Thoracic aorta (tissue), 2 donors: ENCODE measurements at places on chromosomes 5 and 9.
A peak's percentile ranks its signal among the peaks of the same experiment; 100 is the strongest.

DNA sequence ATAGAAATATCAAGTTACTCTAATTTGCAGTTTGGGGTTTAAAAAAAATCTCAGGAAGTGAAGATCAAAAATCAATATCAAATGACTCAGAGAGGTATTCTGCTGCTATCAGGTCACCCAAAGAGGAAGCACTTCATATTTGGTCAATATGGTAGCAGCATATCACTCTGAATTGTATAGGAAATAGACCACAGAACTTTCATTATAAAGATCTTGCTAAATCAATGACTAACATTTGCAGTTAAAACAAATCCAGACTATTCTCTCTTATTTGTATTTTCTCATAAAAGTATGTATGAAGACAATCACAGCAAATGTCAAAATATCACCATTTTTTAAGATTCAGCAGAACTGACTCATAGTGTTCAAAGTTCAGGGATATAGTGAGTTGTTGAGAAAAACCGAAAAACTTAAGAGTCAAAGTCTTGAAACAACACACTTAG, 105.8 kb upstream of the PCSK1 start:
- DNase-seq = no peak

GRCh38 chr5:73103870-73104299, 16.5 kb upstream of the TMEM171 start:
- no peak for DNase-seq

DNA sequence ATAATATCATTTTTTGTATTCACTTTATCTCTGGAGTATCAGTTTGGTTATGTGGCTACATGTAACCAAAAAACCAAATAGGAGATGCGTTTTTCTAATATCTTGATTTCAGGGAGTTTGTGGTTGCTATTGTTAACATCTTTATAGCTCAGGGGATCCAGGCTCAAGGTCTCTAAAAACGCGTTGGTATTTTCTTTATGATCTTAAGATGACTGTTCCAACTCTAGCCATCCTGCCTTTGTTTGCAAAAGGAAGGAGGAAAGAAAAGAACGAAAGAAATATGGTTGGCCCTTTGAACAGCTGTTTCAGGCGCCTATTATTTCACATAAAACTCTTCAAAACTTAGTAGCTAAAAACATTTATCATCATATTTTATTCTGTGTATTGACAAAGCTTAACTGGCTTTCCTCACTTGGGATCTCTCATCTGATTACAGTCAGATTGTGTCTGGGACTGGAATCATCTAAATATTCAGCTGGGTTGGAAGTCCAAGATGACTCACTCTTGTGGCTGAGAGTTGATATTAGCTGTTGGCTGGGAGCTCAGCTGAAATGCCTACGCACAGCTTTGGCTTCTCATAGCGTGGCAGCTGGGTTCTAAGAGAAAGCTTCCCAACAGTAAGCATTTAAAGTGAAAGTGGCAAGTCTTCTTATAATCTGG, 60.1 kb downstream of the FAM174A start:
- DNase-seq = peak; percentile 3

GRCh38 chr5:60350794-60351193, 349.2 kb downstream of the DEPDC1B start:
- no peak for DNase-seq

DNA sequence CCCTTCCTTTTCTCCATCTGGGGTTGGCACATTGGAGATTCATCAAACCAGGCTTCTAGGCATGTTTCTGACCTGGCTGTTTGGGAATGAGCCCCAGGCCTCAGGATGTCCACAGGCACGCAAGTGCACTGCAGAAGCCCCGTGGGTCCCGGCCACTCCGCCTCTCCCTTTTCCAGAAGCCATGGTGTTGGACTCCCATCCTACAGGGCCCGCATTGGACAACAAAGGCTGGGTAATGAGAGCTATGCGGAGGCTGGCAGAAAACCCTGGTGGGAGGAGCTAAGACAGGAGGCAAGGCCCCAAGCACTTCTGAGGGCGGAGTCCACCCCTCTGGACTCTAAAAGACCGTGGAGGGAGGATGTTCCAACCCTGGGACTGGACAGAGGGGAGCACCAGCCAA, 160.6 kb downstream of the OLFM1 start:
- DNase-seq = no peak

DNA sequence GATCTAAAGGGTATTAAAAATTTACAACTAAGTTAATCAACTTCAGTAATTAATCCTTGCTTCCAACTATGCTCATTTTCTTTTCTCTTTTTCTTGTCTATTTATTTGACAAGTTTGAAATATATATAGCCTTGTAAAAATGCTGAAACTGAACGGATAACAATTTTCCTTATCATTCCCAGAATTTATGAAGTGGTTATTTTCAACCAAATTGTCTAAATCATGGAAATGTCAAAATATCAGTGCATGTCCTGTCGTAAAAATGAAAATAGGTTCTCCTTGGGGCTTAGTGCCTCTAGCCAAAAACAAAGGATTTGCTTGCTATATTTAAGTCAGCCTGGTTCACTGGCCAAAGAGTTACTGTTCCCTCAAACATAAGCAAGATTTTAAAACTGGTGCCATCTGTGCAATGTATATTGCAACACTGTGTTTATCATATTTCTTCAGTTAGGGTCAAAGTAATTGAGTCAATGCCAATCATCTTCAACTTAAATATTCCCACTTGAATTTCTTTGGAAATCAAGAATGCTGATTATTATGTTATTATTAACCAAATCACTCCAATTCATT, 798.3 kb downstream of the MAT2B start:
- no peak for DNase-seq

- no peak for DNase-seq
These were observed 674 bp downstream of the C5orf15 start for GRCh38 chr5:133967698-133968203.

GRCh38 chr9:38079461-38080031, 10.5 kb upstream of the SHB start:
- DNase-seq = no peak

- no peak for DNase-seq
These were observed 33.9 kb downstream of the EPB41L4B start for GRCh38 chr9:109286981-109287380.

DNA sequence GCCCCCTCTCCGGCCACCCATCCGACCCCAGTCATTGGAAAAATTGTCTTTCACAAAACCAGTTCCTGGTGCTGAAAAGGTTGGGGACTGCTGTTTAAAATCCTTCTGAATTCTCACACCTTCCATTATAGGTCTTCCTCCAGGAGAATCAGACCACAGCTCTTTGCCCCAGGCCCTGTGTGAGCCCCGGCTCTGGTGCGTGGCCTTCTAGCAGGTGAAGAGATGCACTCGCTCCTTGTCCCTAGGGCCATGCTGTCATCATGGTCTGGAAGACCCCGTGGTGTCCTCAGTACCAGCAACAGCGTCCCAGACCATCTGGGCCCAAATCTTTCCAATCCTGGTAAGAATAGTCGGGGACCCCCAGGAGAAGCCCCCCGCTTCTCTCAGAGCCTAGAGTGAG, 95.2 kb downstream of the DAP start:
- no peak for DNase-seq

- DNase-seq = no peak
These were observed 291.5 kb downstream of the ZSWIM6 start for GRCh38 chr5:61623401-61624069.

DNA sequence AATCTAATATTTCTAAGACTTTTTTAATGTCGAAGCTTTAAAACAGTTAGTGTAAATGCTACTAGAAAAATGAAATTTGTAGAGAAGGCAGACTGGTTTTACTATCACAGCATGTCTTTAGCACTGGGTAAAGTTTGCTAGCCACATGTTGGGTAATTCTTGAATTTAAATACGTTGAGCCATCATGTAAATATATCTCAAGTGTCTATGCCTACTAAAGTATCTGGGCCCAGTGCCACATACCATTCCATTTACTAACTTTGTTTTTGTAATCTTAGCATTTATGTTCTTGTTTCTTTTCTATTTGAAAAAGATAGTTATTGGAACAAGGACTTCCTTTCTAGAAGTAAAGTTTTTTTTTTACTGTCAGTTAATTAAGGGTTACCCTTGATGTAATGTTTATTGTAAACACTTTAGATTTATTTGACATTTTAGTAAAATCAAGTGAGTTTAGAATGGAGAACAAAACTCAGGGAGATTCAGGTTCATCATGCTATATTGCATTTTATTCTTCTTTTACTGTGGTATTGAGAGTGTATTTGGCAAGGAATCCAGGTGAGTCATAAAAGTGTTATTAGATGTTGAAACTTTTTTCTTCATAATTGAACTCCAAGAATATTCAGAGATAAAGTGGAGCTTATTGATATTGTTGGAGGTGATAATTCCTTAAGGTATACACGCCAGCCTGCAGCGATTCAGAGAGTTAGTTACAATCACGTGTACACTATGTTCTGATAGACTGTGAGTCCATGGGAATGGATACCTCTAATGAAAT, 182.4 kb downstream of the CCDC171 start:
- no peak for DNase-seq

DNA sequence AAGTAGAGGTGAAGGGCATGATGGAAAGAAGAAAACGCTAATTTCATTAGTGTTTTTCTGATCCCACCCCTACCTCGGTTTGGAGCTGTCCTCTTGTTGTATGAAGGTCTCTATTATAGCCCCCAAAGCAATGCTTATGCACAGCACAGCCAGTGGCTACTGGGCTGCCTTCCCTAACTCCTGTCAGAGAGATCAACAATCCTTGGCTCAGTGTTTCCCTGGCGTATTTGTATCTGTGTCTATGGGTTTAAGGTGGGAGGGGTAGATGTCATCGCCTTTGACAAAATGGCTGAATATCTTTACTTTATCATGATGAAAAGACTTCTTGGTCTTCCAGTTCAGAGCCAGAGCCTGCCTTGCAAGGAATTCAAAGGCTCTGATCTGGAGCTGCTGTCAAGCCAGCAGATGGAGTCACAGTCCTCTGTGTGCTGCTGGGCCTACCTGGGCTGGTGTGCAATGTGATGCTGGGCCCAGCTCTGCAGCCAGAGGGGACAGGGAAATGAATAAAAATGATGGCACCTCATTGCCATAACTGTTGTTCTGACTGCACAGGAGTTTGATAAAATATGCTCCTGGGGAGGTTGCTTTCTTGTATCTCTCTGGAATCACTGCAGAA, 20.1 kb upstream of the HSPA9 start:
- DNase-seq = no peak

GRCh38 chr5:146947181-146947941, 68.8 kb upstream of the PPP2R2B start:
- DNase-seq = no peak

DNA sequence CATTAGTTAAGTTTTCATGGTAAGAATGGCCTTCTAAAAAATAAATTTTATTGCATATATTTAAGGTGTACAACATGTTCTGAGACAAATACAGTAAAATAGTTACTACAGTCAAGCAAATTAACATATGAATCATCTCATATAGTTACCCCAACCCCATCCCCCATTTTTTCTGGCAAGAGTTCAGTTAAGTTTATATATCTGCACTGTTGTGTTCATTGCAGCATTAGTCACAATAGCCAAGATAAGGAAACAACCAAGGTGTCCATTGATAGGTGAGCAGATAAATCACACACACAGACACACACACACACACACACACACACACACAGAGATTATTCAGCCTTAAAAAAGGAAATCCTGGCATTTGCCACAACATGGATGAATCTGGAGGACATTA, 37.2 kb upstream of the OTULIN start:
- no peak for DNase-seq

DNA sequence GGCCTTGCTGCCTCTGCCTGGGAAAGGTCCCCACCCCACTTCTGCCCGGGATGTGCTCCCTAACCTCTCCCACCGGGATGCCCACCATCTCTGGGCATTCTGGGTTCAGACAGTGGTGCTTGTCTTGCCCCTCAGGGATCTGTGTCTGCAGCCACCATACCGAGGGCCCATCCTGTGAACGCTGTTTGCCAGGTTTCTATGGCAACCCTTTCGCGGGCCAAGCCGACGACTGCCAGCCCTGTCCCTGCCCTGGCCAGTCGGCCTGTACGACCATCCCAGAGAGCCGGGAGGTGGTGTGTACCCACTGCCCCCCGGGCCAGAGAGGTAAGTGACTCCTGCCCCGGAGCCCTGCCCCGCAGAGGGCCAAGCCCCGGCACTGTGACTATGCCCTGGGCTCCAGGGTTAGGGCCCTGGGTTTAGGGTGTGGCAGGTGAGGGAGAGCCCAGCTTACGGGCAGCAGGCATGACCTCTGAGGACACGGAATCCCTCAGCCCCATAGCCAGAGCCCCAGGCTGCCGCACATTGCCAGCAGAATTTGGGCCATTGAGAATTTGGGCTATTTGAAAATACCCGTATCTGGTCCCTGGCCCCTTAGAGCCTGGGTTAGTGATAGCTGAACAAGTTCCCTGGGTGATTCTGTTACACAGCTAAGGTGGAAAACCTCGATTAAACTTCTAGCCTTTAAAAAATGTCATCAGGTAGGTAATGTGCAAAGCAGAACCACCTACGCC, 35.3 kb upstream of the AIF1L start:
- no peak for DNase-seq

DNA sequence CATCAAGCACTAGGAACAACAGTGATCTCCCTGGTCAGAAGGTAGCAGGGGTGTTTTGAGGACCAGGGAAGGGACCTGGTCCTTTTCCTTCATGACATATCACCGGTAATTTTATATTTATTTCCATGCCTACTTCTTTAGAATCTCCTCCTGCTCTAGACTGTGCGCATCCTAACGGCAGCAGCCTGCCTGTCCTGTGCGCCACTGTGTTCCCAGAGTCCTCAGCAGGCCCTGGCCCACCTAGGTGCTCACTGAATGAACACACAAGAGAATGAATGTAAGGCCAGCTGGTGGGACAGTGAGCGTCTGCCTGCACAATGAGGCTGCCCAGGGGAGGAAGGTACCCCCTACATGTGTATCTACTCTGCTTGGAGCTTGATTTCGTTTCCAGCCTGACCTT, 51.5 kb downstream of the C5orf15 start:
- DNase-seq = no peak

- no peak for DNase-seq
These were observed 53.0 kb downstream of the PCDH1 start for GRCh38 chr5:141825241-141825671.

GRCh38 chr5:140322751-140323731, 20.1 kb upstream of the PFDN1 start:
- DNase-seq = peak; percentile 51

DNA sequence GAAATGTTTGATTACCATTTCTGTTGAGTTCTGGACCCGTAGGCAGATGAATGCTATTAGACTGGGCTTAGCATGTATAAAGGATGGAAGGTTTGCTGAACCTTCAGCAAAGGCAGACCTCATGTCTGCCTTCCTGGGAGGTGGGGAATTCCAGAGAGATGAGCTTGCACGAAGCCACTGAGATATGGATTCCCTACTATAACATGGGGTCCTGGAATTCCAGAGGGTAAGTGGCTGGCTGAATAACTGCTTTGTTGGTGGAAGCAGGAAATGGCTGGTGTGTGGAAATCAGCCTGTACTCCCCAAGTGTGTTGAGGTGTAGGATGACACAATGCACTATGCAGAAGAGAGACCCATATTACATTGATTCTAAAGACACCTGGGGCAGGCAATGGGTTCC, 526.4 kb downstream of the CTNND2 start:
- DNase-seq = no peak

DNA sequence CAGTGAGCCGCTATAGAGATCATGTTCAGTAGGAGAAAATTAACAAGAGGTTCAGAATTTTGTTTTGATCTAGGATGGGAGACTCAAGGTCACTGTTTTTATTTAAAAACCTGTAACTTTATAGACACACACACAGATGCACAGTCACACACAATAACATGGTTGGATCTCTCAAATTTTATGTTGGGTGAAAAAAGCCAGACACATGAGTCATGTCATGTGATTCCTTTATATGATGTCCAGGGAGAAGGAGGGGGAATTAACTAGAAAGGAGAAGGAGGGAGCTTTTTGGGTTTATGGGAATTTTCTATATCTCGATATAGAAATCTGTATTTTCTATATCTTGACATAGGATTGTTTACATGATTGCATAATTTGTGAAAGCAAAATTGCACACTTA, 17.1 kb downstream of the C6 start:
- DNase-seq = no peak

GRCh38 chr5:39578887-39579497, 154.2 kb upstream of the DAB2 start:
- DNase-seq = no peak
